CD8-positive, alpha-beta memory T cell (primary cell): ENCODE measurements at places on chromosomes 1 and 21. TPM values are rescaled to one million over a fixed set of nuclear protein-coding genes. Genes with fewer than 3 reads are reported as not detected.

FHAD1 gene
- total RNA-seq: not detected

SLC5A3 gene
- total RNA-seq: 23.2 TPM

IVL gene
- not detected for total RNA-seq

CLCA4 gene
- total RNA-seq: not detected

DTL gene
- 86.9 TPM for total RNA-seq

TMEM51 gene
- 0.11 TPM for total RNA-seq
